ENCODE measurements at places on chromosomes 6 and 20.
A peak's percentile ranks its signal among the peaks of the same experiment; 100 is the strongest.

DNA sequence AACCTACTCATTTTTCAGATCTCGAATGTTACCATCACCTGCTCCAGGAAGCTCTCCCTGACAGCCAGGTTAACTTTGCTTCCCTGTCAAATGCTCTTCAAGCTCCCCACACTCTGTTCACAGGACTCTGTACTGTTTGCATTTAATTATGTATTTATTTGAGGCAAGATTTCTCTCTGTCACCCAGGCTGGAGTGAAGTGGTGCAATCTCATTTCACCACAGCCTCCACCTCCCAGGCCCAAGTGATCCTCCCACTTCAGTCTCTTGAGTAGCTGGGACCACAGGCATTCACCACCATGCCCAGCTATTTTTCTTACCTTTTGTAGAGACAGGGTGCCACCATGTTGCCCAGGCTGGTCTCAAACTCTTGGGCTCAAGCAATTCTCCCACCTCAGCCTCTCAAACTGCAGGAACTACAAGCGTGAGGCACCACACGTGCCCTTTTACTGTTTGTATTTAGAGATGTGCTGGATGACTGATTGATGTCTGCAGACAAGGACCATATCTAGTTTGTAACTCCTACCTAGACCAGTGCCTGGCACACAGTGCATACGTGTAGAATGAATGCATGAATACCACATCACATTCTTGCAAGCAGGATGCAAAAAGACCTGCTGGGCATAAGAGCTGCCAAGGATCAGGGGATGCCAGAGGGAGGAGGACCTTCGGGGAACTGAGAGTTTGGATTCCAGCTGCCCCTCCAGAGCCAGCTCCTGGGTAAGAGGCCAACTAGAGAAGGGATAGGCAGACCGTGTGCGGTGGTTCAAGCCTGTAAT, 15.6 kb upstream of the CBFA2T2 start:
- DNase-seq = no peak

DNA sequence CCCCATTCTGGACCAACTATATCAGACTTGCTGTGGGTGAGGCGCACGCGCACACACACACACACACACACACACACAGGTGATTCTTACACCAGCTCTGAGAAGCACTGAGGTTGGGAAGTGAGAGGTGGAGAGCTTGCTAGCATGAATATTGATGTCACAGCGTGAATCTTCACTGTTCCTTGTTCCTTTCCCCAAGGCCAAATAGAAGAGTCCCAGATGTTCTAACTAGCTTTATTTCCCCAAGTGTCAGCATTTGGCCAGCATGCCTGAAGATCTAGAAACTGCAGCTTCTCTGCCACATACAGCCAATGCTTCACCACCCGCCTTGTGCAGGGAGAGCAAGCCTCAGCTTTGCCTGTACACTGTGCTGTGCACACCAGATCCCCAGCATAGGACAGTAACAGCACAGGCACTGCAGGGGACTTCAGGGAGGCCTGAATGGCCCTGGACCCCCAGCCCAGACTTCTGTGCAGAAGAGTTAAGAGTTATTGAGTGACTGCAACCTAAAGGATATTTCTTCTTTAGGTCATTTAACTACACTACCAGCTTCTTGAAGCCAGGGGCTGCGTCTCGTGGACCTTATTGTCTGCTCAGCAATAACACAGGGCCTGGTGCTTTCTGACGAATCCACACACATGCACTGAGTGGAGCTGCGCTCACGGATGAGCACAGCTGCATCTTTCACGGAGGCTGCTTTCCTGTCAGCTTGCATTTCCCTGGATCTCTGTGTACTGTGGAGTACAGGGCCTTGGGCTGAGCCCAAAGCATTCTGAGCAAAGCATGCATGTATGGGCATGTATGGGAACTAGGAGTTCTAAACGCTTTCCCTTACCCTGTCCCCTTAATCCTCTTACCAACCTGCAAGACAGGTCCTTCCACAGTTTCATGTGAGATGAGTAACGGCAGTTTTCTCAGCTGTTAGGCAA, 13.9 kb upstream of the CD93 start:
- DNase-seq = peak; percentile 21

GRCh38 chr6:126784161-126784790, 334.2 kb upstream of the RSPO3 start:
- DNase-seq = no peak

GRCh38 chr6:109075934-109076333, 18.7 kb downstream of the SESN1 start:
- no peak for DNase-seq

GRCh38 chr6:77620278-77620882, 32.5 kb upstream of the MEI4 start:
- DNase-seq = no peak

- DNase-seq = peak; percentile 97
Observed at GRCh38 chr6:21132856-21133838, 460.4 kb upstream of the SOX4 start.
